NCI-H345 (cell line): ENCODE measurements at places on chromosomes 11 and 22.

- DNase-seq: no peak
These were observed 34.6 kb downstream of the CSNK2A3 start for GRCh38 chr11:11318461-11318860.

DNA sequence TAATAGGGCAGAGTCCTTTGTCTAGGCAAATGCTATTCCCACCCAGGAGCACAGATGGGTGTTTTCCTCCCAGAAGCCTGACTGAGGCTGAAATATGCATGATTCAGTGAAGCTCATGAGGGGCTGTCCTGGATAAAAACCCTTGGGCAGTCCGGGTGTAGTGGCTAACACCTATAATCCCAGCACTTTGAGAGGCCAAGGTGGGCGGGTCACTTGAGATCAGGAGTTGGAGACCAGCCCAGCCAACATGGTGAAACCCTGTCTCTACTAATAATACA is 48.6 kb upstream of the LMO2 start:
- DNase-seq: no peak

DNA sequence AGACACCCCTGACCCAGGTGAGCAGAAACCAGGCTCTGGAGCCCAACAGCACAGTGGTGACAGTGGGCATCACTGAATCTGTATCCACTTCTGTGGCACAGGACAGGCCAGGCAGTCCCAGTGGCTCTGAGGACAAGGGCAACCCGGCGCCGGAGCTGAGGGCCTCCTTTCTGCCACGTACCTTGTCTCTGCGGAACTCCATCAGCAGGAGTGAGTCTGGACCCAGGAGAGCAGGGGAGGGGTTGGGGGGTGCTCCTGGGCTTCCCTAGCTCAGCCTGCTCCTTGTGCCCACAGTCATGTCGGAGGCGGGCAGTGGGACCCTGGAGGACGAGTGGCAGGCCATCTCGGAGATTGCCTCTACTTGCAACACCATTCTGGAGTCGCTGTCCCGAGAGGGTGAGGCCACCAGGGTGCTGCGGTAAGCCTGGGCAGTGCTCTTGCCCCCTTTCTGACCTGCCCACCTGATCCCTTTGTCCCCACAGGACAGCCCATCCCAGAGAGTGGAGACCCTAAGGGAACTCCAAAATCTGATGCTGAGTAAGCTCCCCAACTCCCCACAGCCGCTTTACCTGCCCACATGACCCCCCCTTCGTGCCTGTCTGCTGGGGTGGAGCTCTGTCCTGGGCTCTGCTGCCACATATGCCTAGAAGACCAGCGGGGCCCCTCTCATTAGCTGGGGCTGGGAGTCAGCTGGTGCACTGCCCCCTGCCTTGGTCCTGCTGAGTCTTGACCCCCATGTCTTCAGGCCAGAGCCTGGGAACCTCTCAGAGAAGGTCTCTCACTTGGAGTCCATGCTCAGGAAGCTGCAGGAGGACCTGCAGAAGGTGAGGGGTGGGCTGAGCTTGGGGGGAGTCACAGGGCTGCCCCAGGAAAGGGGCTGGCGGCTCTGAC is 12.0 kb downstream of the SIPA1 start:
- no peak for DNase-seq

GRCh38 chr11:76141901-76142588 is 64.3 kb downstream of the WNT11 start:
- no peak for DNase-seq
